ENCODE measurements at places on chromosomes 3 and 15. TPM values are rescaled to one million over a fixed set of nuclear protein-coding genes. Genes with fewer than 3 reads are reported as not detected.

DNA sequence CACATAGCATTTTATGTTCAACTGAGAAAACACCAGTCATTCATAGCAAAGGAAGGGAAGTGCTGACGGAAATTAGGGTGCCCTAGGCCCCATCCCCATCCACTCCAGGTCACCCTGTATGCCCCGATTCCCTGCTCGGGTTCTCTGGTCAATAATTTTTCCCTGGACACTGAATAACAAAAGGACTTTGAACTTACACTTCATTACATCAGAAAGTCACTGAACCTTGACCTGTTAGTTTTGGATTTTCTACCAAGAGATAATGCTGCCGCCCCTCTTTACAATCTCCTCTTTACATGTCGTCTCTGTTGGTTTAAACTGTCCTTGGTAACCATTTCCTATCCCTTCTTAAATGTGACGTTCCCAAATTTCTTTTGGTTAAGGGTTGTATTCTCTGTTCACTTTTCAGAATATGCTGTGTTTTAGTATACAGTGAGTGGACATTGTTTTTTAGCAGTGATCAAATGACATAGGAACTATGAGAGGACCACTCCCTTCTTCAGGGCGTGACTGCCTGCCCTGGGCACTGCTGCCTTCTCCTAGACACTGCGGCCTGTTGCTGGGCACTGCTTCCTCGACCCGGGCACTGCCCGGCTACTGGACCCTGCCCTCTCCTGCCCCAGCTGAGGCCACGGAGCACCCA, 13.6 kb upstream of the AHSG start:
- DNase-seq = no peak

The EXOG gene
- 10.2 TPM for total RNA-seq

The GOLGA6L4 gene
- 5.2 TPM for total RNA-seq

- DNase-seq = no peak
Measured at GRCh38 chr3:35739964-35740527, 100.7 kb downstream of the ARPP21 start.

DNA sequence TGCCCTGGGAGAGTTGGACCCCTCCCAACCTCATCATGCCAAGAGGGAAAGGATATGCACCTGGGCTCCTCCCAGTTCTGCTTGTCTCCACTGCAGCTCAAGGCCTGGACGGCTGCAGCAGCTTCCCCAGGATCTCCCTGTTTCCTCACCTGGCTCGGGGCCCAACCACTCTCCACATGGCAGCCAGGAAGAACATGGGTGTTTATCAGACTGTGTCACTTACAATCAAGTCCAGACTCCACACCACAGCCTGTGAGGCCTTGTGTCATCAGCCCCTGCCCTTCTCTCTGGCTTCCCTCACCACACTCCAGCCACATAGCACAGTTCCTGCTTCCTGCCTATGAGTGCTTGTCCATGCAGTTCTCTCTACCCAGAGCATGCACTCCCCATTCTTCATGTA, 534.4 kb downstream of the EPHB1 start:
- DNase-seq = no peak

The NTRK3 gene
- 1.9 TPM for total RNA-seq

The SAXO2 gene
- total RNA-seq = 2.8 TPM

Data from breast epithelium (tissue), 4 donors.